ENCODE measurements at places on chromosomes 3 and 15. TPM values are rescaled to one million over a fixed set of nuclear protein-coding genes. Genes with fewer than 3 reads are reported as not detected.

DNA sequence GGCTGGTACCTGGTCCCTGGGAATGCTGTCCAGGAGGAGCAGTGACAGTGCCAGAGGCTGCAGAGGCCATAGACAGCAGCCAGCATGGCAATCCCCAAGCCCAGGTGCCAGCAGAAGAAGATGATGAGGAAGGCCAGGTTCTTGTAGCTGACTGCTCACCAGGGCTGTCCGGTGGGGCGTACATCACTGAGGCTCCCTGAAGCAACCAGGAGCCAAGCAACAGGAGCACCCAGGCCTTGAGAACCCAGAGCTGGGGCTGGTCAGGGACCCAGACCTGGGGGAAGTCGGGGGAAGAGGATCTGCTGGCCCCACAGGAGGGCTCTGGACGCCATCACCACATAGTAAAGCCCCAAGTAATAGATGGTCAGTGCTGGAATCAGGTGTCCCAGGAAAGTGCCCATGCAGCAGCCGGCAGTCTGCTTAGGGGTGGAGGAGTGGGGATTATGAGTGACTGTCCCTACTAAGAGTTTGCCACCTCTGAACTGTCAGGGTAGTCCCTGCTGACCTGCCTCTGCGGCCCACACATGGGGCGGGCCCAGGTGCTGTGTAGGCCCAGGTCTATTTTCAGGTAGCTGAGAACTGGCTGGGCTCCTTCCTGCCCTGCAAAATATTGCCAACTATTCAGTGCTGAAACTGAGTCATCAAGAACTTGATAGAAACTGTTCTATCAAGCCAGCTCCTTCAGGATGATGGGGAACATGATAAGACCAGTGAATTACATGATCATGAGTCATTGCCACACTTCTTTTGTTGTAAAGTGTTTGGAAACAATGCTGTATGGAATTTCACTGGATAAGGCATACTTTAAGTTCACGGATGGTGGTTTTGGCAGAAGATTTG, 68.7 kb downstream of the CHRD start:
- no peak overlapping the region for H3K4me3 ChIP-seq
- H3K4me1 ChIP-seq, result no peaks in the 10 kb centered on the region
- no peaks in the 10 kb centered on the region for H3K36me3 ChIP-seq
- no peaks in the 10 kb centered on the region for H3K27me3 ChIP-seq

DNA sequence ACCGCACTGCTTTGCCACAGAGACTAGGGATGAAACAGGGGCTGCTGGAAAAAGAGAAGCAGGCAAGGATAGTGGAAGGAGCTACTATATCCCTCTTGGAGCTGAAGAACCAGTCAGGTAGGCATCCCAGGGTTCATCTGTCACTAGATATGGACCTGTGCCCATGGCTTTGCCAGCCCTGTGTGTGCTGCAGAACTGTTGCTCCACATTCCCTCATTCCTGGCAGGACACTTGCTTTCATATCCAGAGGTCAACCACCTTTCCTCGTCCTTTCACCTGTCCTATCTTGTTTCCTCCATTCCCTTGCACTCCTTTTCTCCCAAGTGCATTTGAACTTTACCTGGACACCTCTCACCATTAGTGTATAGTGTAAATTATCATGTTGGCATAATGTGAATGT, 12.0 kb downstream of the SNRK start:
- H3K36me3 ChIP-seq, result peaks cover 4% of the 10 kb centered on the region
- DNase-seq, result peak; percentile 58
- no peaks in the 10 kb centered on the region for H3K27me3 ChIP-seq
- H3K27ac ChIP-seq, result peak overlapping the region; percentile 22
- peaks cover 71% of the 10 kb centered on the region for H3K4me1 ChIP-seq

Gene HGD
- 98.6 TPM for total RNA-seq

Gene KCNH8
- total RNA-seq, result 0.45 TPM

Gene SLCO3A1
- 31.4 TPM for total RNA-seq

GRCh38 chr3:3998140-3998922, 199.1 kb downstream of the LRRN1 start:
- H3K27me3 ChIP-seq, result no peaks in the 10 kb centered on the region
- H3K36me3 ChIP-seq, result no peaks in the 10 kb centered on the region
- H3K4me3 ChIP-seq, result no peak overlapping the region
- no peak overlapping the region for H3K27ac ChIP-seq
- peak; percentile 26 for DNase-seq
- H3K4me1 ChIP-seq, result no peaks in the 10 kb centered on the region

Gene C3orf20
- not detected for total RNA-seq

DNA sequence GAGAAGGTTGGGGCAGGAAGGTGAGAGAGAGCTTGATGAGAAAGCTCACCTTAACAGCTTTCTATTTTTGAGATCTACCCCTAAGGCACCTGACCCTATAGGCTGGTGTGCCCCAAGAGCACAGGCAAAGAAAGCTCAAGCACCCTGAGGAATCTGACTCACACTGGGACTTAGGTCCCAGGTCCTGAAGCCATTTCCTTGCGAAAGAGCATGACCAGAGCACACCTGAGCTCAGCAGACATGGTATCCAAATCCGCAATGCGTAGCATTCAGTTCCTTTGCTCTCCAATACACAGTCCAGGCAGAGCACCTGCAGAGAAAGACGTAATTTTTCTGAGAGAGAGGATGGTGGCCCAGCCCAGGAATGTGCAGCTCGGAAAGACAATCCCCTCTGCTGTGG, 112.1 kb upstream of the LPP start:
- no peak for DNase-seq
- no peaks in the 10 kb centered on the region for H3K4me1 ChIP-seq
- no peaks in the 10 kb centered on the region for H3K27me3 ChIP-seq
- H3K36me3 ChIP-seq, result no peaks in the 10 kb centered on the region
- H3K4me3 ChIP-seq, result no peak overlapping the region

Gene MORC1
- total RNA-seq, result not detected

DNA sequence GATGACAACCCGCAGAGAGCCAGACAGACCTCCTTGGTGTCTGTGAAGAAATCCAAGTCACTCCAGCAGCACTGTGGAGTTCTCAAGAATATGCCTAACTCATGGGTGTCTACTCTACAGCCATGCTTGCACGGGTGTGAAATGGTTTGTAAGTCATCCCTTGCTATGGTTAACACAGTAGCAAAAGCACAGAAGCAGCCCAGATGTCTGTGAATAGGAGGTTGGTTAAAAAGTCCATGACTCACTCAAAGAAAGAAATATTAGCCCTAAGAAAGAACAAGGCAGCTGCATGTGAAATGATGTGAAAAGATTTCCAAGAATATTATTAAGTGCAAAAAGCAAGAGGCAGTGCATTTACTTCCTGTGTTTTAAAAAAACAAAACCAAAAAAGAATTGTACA, 12.1 kb upstream of the LIMD1 start:
- H3K27ac ChIP-seq, result no peak overlapping the region
- no peaks in the 10 kb centered on the region for H3K36me3 ChIP-seq
- no peaks in the 10 kb centered on the region for H3K27me3 ChIP-seq
- DNase-seq, result no peak

Gene SAXO2
- total RNA-seq, result 2.4 TPM

Gene CPA3
- total RNA-seq, result 0.38 TPM

GRCh38 chr15:78977091-78977571, 32.3 kb upstream of the CTSH start:
- DNase-seq, result no peak
- H3K27me3 ChIP-seq, result no peaks in the 10 kb centered on the region
- H3K27ac ChIP-seq, result no peak overlapping the region
- no peak overlapping the region for H3K4me3 ChIP-seq
- no peaks in the 10 kb centered on the region for H3K4me1 ChIP-seq
- no peaks in the 10 kb centered on the region for H3K36me3 ChIP-seq

GRCh38 chr3:107208100-107208499, 169.1 kb upstream of the CCDC54 start:
- H3K27me3 ChIP-seq, result no peaks in the 10 kb centered on the region
- no peaks in the 10 kb centered on the region for H3K36me3 ChIP-seq
- peak overlapping the region; percentile 32 for H3K27ac ChIP-seq
- H3K4me1 ChIP-seq, result peaks cover 18% of the 10 kb centered on the region
- DNase-seq, result peak; percentile 16
